ENCODE measurements at places on chromosomes 4 and X.

DNA sequence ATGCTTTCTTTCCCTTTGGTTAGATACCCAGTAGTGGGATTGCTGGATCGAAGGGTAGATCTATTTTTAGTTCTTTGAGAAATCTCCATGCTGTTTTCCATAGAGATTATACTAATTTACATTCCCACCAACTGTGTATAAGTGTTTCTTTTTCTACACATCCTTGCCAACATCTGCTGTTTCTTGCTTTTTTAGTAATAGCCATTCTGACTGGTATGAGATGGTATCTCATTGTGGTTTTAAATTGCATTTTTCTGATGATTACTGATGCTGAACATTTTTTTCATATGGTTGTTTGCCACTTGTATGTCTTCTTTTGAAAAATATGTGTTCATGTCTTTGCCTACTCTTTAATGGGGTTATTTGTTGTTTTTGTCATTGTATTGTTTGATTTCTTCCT is 6.6 kb upstream of the AGA start:
- no peak for DNase-seq

DNA sequence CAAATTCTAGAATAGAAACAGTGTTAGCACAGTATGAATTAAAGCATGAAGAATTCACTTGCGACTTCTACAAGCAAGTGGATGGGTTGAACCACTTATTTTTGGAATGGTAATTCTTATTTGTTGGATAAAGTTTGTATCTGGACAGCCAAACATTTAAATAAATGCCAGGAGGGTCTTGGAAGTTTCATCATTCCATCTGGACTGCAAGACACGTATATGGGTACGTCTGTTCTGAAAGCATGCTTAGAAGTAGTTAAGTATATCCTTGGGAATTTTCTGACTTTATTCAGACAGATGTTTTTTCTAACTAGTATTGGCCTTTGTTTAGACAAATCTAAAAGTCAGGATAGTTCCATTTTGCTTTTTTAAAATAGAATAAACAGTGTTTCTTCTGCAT is 77.5 kb upstream of the CASK start:
- no peak for DNase-seq

GRCh38 chr4:71593311-71593710 is 190.6 kb downstream of the GC start:
- DNase-seq, result no peak

GRCh38 chr4:133866328-133866699 is 335.3 kb downstream of the PABPC4L start:
- no peak for DNase-seq

GRCh38 chrX:24023972-24024669 is 2.9 kb downstream of the KLHL15 start:
- no peak for DNase-seq

- no peak for DNase-seq
Observed at GRCh38 chr4:27908356-27908755, 1047.7 kb downstream of the STIM2 start.

DNA sequence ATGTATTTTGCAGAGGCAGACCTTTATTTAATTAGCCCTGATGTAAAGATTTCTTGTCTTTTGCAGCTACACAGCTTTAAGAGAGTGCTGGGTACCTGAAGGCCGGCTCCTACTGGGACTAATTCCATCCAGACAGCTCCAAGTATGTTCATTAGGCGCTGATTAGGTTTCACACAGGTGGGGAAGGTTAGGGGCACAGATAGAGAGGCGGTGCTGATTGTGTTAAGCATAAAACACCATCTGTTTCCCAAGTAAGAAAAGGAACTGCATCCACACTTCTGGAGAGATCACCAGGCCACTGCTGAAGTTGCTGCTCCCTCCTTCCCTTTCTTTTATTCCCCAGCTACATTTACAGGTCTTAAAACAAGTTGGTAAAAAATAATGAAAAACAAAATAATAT is 349.5 kb downstream of the ZIC3 start:
- no peak for DNase-seq

GRCh38 chr4:19683426-19683825 is 568.3 kb upstream of the SLIT2 start:
- DNase-seq, result no peak

DNA sequence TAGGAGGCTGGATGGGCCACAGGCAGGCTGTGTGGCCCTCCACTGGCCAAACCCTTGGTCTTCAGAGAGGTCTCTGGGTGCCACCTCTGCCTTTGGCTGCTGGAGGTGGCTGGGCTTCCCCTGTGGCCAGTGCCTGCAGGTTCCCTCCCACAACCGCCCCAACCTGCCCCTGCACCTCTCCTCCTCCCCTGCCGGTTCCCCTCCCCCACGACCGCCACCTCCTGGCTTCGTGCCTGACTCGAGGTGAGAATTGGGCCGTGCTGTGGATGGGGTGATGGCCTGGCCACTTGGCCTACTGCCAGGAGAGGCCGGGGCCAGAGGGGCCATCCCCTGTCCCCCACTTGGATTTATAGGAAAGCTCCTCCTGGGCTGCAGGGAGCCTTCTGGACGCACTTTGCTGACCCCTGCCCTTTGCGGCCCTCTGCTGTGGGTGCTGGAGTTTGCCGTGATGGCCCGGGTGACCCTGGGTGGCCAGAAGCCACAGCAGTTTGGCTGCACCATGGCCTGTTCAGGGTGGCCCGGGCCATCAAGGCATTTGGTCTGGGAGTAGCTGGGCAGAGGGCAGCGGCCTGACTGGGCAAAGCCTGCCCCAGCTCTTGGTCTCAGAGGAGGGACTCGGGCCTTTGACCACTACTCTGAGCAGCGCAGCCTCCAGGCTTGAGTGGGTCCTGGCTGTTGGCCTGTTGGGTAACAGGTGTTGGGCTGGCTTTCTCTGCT is 3.8 kb downstream of the NAT8L start:
- DNase-seq, result no peak

DNA sequence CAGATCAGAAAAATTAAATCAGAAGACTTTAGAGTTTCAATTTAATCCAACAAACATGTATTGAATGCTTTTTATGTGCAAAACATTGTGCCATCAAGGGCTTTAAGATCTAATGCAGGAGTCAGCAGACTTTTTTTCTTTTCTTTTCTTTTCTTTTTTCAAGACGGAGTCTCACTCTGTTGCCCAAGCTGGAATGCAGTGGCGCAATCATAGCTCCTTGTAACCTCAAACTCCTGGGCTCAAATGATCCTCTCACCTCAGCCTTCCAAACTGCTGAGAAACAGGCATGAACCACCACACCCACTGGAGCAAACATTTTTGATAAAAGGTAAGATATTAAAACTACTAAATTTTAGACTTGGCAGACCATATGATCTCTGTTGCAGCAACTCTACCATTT is 24.6 kb upstream of the LRBA start:
- DNase-seq, result no peak

DNA sequence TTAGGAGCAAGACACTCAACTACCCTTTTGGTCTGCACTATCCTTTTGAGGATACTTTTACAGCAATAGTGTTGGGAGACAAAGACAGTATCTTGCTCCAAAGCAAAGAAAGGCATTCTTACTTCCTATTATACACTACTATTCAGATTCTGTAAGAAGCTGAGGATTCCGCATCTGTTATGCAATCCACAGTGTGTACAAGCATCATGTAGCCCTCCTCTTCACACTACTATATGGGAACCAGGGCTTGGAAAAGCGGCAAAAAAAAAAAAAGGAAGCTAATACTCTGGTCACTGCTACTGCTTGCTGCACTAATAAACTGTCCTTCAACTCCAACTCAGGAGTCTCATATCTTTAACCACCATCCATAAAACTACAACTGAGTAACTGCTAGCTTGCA is 59.1 kb downstream of the FBXW7 start:
- DNase-seq, result no peak

GRCh38 chr4:8571702-8572685 is 8.2 kb upstream of the GPR78 start:
- DNase-seq, result no peak

DNA sequence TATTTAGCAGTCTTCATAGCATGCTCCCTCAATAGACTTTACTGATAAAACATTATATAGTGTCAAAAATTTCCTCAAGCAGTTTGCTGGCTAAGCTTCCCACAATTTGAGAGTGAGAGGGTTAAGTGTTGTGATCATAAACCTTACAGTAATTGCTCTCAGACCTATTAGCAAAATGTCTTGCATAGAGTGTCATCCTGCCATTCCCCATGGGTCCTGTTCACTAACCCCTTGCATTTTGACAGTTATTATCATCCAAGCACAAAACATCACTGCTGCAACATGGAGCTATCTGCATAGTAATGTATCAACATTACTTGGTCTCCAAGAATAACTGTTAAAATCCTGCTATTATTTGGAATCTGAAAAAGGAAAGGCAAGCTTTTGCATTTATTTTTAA is 196.1 kb upstream of the GK2 start:
- no peak for DNase-seq

DNA sequence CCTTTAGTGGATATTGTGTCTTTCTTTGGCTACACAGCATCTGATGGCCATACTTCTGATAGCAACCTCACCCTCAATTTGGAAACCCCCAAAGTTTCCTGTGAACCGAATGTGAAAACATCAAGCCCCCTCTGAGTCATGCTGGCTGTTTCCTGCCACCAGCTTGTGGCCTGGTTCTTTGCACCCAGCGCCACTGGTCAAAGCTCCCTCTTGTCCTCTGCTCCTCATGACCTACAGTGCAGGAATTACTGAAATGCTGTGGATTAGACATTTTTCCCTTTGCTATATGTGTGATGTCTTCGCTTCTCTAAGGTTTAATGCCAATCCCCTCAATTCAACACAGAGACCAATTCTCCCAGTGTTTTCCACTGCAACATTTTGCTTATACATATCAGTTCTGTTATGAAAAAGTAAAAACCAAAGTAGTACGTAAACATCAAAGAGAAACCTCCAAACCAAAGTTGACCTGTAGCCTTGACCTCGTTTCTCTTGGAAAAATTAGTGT is 224.0 kb upstream of the TENM3 start:
- no peak for DNase-seq

GRCh38 chrX:323721-324628 is 5.4 kb upstream of the GTPBP6 start:
- no peak for DNase-seq

DNA sequence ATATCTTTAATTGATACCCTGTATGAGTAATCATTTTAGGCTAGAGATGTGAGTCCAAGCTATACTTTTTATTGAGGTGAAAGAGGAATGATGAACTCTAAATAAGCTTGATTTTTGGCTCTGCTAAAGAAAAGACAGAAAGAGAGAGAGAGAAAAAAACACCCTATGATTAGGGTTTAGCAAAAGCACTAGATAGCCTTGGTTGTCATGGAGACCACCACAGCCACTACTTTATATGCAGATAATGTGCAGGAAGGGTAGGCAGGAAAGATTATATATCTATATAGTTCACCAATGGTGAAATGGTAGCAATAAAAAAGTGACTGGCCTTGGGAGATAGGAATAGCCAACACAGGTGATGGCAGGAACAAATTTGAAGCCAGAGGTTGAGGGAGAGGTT is 69.9 kb upstream of the CAMK2D start:
- DNase-seq, result no peak

DNA sequence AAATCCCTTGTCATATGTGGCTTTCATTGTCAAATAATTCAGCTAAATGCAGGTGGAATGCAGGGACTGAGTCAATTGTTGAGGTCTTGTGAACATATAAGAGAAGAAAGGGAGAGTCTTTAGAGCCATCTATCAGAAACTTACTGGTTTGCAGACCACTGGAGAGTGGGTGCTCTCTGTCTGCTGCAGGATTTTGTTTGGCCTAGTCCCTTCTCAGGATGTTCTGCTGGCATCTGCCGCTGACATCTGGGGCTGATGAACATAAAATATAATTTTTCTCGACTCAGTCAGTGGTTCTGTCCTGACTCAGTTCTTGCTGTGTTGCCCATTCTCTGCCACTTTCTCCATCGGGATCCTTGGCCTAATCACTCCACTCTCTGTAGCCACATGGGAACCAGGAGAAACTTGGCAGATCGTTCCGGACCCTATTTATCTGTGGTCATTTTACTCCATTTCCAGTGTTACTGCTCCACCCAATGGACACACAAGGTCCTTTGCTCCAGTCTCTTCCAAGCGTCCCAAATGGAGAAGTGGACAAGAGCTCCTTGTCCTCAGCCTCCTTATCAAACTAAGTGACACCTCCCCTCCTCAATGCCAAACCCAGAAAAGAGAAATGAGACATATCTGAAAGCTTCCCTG is 436.2 kb downstream of the FAT4 start:
- no peak for DNase-seq

DNA sequence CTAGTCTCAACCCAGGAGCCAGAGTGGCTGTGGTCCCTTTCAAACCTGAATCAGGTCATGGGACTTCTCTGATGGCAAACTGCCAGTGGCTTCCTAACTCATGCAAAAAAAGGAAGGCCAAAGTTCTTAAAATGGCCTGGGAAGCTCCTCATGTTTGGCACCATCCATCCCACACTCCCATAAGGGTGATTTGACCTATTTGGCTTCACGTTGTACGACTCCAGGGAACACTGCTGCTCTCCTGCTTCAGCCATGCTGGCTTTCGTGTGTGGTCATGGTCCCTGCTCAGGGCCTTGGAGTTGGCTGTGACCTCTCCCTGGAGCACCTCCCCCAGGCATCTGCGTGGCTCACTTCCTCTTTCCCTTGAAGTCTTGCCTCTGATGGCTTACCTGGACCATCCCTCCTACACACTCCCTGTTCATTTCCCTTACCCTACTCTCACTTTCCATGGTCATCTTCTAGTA is 12.8 kb upstream of the TMSB4X start:
- DNase-seq, result no peak

GRCh38 chrX:37476571-37477170 is 94.8 kb upstream of the LANCL3 start:
- DNase-seq, result no peak

GRCh38 chrX:69387567-69388487 is 116.3 kb upstream of the NALF2 start:
- no peak for DNase-seq

DNA sequence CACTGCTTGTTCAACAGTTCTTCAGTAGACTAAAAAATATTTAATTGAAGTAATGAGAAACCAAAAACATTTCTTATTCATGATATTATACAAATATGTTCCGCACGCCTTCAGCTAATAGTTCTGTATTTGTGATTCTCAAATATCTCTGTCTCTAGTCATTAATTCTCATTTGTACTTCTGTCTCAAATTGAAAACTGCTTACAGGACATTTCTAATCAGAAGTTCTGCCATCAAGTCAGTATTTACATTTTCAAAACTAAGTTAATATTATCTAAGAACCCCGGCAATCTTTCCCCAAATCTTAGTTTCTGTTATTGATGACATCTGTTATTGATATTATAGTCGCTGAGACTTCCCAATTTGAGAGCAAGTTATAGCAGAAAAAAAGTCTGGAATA is 78.6 kb upstream of the PGRMC2 start:
- DNase-seq, result no peak

GRCh38 chr4:169885893-169886292 is 128.1 kb upstream of the HPF1 start:
- no peak for DNase-seq

GRCh38 chr4:180057299-180057721 is 2185.9 kb upstream of the TENM3 start:
- DNase-seq, result no peak
